ENCODE measurements at places on chromosomes 4 and X.

GRCh38 chrX:20527558-20528011 lies 260.9 kb upstream of the RPS6KA3 start:
- DNase-seq, result no peak

GRCh38 chrX:23784470-23785331 lies 1.7 kb downstream of the SAT1 start:
- no peak for DNase-seq

DNA sequence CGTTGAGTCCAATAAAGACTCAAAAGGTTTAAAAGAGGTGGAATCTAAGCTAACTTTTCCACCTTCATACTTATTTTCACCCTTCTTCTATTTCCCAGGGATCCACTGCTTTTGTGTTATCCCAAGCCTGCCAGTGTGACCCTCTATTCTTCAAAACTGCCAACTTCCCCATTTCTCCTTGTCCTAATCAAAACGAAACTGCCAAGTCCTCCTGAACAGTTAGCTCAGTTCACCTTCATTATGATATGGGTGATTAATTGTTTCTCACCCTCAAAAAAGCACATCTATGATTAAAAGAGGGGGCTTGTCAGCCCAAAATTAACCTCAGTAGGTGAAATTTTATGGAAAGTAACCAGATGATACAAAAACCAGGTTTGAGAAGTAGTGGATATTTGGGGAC lies 108.4 kb downstream of the GUCY2F start:
- DNase-seq, result no peak

DNA sequence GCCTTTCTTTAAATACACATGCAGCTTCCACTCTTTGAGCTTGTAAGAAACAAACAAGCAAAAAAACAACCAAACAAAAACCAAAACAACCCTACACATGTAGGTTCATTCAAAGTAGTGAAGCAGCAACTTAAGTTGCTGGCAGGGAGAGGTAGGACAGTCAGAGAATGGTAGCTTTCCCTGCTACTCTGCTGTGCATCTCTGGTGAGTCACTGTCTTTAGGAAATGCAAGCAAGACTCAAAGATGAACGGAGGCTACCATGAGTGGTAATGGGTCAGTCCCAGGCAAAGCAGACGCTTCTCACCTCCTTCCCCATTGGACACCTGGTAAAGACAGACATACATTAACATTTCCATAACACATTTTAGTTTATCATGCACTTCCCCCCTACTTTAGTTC lies 43.2 kb downstream of the PGRMC2 start:
- no peak for DNase-seq

GRCh38 chr4:1788254-1788973 lies 4.7 kb upstream of the FGFR3 start:
- no peak for DNase-seq

Measured in fibroblast of skin of left biceps (primary cell).